ENCODE measurements at places on chromosomes 4 and X.

DNA sequence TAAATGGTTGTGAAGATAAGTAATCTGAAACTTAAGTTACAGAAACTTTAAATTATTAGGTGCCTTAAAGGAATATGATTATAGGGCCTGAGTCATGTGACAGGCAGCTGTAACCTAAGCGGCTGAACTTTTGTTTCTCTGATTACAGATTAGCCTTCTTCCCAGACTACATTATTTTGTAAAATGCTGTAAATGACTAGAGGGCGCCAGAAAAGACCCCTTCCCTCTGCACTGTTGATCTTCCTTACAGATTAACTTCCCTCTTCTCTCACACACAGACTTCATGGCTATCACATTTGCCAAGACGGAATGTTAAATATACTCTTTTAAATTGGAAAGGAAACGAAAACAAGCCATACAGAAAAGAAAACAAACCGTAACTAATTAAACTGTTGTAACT, 96.6 kb downstream of the EVC2 start:
- DNase-seq, result no peak

GRCh38 chr4:82362565-82362964, 11.2 kb downstream of the HNRNPD start:
- no peak for DNase-seq

DNA sequence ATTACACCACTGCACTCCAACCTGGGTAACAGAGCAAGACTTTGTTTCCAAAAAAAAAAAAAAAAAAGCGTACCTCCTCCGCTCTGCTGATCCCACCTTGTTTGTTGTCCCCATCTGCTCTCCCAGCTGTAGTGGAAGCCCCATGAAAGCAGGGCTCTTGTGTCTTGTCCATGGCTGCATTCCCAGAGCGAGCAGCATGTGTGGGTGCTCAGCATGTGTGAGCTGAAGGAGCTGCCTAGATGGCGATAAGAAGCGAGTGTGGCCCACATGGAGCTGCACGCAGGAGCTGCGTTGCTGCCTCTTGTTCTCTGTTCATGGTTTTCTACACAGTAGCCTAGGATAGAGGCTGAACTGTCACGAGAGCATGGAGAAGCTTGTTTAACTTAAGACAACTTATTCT, 12.4 kb downstream of the NSD2 start:
- no peak for DNase-seq

GRCh38 chr4:138406876-138407275, 164.7 kb upstream of the SLC7A11 start:
- no peak for DNase-seq

DNA sequence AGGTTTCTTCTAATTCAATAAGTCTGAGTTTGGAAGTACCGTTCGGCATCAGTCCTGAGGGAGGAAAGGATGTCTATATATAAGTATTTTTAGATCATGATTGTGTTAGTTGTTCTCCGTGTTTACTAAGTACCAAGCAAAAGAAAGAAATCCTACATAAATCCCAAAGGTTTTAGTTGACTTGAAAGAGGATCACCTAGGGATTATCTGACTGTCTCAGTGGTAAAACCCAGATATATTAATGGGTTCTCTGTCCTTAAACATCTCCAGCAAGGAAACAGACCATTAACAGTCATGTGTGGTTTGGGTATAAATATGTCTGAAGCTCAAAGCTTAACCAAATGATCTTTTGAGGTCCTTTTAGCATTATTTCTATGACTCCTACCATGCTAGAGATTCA, 207.1 kb upstream of the RASGEF1B start:
- no peak for DNase-seq

GRCh38 chr4:128225148-128225547, 62.5 kb downstream of the PGRMC2 start:
- DNase-seq, result no peak

DNA sequence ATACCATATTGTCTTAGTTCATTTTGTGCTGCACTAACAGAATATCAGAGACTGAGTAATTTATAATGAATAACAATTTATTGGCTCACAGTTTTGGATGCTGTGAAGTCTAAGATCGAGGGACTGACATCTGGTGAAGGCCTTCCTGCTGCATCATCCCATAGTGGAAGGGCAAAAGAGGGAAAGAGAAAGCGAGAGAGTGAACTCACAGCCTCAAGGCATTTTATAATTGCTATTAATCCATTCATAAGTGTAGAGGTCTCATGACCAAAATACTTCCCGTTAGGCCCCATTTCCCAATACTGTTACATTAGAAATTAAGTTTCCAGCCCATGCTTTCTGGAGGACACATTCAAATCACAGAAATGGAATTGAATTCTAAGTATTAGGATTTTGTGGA, 554.4 kb downstream of the TRAM1L1 start:
- no peak for DNase-seq

- DNase-seq, result no peak
These were observed 374.1 kb downstream of the FBXW7 start for GRCh38 chr4:152161676-152162330.

GRCh38 chr4:182918791-182919302, 1.7 kb upstream of the DCTD start:
- no peak for DNase-seq

GRCh38 chr4:103402198-103402597, 204.1 kb upstream of the CENPE start:
- no peak for DNase-seq

GRCh38 chr4:6920171-6920570, 10.5 kb downstream of the TBC1D14 start:
- DNase-seq, result no peak

- DNase-seq, result no peak
These were observed 159.0 kb downstream of the GASK1B start for GRCh38 chr4:158013858-158014257.

GRCh38 chrX:78573630-78574029, 85.5 kb downstream of the RTL3 start:
- DNase-seq, result no peak

DNA sequence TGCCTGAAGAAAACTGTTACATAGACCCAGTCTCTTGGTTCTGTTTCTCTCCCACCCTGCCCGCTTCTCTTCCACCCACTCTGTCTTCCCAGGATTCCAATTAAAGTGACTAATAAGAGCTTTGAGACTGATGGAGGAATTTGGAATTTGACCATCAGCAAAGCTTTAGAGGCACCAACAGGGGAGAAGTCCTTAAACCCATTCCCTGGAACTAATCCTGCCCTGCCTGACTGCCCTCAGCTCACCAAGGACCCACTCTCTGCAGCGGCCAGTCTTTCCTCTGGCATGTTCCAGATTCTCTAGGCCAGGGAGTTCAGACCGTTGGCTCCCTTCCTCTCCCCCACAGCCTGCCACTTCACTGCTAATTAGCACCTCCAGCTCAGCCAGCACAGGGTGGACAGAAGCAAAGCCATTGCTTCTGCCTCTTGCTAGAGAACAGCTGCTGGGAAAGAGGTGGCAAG, 23.9 kb downstream of the SCD5 start:
- DNase-seq, result no peak

DNA sequence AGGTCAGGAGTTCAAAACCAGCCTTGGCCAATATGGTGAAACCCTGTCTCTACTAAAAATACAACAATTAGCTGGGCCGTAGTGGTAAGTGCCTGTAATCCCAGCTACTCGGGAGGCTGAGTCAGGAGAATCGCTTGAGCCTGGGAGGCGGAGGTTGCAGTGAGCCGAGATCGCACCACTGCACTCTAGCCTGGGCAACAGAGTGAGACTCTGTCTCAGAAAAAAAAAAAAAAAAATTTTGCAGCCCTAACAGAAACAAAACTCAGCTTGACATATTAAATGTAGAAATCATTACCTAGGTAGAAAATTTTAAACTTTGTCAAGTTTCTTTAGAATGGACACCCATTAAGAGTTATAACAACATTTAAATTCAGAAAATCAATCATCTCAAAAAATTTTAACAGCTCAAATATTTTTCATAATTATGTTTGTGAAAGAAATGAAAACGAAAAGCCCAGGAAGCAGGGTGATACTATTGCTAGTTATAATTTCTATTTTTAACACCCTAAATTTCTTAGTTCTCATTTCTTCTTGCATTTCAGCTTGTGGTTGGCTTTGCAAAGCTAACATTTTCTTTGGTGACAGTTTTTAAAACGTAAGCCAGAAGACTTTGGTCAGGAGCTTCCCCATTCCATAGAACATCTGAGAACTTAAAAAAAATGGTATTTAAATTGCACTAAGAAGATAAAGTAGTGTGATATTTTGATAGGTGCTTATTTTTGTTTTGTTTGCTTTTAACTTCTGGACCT, 33.3 kb upstream of the RBBP7 start:
- no peak for DNase-seq

DNA sequence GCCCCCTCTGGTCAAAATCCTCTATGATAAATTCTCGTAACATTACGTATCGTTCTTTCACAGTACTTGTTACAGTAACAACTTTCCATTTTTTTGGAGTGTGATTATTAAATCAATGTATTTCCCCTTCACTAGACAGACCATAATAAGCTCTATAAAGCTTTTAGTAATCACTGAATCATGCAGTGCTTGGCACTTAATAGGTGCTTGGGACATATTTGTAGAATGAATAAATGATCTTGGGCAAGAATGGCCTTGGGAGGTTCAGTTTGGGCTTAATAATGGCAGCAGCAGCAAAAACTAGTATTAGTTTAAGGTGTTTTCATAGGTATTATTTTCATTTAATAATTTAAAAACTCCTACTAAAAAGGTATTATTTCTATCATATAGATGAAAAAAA, 33.4 kb upstream of the SFRP2 start:
- DNase-seq, result no peak

GRCh38 chr4:15385928-15386327, 41.9 kb upstream of the C1QTNF7 start:
- no peak for DNase-seq

GRCh38 chr4:153372967-153373562, 28.6 kb downstream of the MND1 start:
- no peak for DNase-seq

DNA sequence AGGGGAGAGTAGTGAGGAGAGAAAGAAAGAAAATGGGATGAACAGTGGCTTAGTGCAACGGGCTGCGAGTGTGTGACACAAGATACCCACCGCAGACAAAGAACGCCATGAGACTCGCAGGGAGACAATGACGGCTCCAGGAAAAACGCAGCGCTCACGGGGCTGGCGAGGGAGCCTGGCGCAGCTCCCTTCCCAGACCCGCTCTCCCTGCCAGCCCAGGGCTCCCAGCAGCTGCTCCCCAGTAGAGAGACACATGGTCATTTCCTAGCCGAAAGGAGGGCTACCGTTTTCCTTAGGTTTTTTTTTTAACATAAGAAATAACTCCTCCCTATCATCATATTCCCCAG, 149.5 kb downstream of the MAML3 start:
- DNase-seq, result no peak

DNA sequence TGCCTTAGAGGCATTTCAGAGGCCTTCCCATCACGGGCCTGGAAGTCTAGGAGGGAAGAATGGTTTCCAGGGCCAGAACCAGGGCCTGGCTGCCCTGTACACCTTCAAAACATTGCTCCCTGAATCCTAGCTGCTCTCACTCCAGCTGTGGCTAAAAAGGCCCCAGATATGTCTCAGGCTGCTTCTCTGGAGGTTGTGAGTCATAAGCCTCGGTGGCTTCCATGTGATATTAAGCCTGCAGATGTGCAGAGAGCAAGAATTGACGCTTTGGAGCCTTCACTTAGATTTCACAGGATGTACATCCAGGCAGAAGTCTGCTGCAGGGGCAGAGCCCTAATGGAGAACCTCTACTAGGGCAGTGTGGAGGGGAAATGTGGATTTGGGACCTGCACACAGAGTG, 502.5 kb downstream of the GRXCR1 start:
- no peak for DNase-seq

DNA sequence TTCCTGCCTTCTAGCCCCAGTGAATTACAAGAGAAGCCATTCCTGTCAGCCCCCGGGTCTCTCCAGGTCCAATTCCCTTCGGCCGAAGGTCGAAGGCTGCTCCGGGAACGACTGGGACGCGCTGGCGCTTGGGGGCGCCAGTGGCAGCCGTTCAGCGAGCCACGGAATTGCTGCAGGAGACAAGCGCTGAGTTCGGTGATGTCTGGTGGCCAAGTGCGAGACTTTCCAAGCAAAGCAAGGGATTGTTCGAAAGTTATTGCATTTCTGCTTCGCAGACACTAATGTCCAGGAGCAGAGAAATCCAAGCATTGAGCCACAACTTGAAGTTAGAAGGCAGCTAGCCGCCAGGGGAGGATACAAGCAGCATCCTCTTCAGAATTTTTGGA, 1.1 kb upstream of the DKK2 start:
- no peak for DNase-seq

DNA sequence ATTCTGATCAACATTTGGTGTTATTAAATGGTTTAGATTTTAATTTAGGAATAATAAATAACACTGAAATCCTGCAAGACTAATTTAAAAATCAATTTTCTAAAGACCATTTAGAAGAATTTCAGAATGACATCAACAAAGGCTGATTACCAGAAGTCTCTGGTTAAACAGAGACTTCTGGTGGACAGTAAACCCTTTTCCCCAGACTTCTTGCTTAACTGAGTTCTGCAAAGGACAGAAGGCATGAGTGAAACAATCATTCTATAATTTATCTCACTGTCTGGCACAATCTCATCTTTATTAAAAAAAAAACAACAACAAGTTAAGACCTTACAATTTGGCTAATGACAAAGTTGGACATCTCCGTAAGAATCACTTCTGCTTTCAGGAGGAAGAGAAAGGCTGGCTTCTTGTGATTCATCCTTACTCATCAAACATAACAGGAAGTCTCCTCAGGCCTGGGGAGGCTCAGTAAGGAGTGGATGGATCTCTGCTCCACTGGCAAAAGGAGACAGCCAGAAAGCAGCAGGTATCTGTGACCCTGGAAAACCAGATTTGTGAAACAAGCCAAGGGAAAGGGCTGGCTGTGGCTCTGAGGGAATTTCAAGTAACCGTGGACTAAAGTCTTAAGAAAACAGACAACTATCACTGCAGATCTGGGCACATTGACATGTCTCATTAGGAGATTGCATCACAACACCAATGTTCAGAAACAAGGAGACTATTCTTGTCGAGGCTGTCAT, 908 bp upstream of the TLR6 start:
- no peak for DNase-seq

DNA sequence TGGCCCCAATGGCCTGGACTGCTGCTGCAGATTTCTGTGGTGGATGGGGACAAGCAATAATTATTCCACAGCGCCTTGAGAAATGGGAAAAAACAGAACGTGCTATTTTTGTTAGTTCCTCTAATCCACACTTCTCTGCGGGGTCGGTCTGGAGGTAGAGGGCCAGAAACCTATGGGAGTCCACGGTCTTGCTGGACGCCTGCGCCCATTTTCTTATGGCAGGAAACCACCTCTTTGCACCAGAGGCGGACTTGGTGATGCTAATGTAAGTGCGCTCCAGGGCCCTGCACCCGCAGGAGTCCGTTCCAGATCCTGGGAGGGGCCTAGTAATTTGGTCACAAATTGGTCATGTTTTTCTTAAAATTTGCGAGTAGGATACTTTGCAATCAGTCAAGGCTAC, 25.9 kb upstream of the CLDN24 start:
- no peak for DNase-seq

DNA sequence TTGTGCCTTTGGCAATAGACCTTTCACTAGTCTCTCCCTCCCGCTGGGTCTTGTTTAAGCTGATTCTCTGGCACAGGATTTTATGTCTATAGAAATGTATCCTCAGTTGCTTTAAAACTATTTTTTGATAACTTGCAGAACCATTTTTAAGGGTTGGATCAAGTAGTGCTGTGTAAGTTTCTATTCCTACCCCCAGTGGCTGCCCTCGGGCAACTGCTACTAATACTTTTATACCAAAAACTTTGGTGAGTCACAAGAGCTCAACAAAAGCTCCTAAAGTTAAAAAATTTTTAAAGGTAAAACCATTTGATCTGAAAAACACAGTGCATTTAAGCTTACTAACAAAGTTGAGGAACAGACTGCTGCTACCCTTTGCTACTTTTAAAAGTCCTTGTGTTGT, 1460.6 kb upstream of the PCDH7 start:
- DNase-seq, result no peak

Data from omental fat pad (tissue), 4 donors.